Nephron progenitor cell (in vitro differentiated cells): ENCODE measurements at places on chromosomes 11 and 22.
A peak's percentile ranks its signal among the peaks of the same experiment; 100 is the strongest.

DNA sequence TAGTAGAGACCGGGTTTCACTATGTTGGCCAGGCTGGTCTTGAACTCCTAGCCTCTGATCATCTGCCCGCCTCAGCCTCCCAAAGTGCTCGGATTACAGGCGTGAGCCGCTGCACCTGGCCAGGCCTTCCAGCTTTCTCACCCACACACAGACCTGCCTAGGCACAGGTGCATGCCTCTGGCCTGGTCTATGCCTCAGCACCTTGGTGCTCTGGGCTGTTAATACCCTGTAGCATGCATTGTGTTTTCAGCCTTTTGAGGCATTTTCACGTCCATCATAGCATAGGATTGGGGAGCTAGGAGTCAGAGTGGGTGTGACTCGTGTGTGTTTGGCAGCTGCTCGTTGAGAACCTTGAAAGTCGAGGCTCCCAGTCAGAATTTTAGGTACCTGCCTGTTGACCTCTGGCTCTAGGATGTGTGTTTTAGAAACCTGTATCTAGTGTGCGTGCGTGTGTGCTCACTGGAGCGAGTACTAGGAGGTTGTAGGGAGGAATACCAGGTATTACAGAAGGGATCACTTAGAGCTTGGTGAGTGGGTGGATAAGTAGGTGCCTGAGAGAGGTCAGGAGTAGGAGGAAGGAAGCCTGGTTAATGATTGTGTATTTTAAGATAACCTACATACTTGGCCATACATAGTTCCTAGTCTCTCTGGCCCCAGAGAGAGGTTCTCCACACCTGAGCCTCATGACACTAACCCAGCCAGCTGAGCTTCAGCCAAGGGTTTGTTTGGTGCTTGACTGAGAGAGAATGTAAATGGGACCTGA is 20.0 kb downstream of the CRKL start:
- no peak for DNase-seq

DNA sequence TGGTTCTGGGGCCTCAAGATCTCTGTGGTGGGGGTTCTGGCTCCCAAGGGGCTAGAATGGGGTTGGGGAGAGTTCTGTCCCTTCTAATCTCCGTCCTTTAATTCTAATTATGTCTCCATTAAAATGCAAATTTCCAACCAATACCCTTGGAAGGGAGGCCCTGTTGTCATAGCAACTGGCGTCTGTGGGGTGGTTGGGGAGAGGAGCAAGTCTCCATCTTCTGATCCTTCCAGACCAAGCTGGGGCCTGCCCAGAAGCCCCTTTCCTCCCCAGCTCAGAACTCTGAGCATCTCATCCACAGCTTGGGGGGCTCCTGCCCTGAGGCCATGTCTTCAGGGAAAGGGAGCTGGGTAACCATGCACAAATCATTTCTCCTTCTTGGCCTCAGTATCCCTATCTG is 5.4 kb upstream of the RPS19BP1 start:
- no peak for DNase-seq

GRCh38 chr11:13448876-13449275 is 14.1 kb downstream of the BTBD10 start:
- no peak for DNase-seq

GRCh38 chr11:65182258-65183170 is 786 bp downstream of the CAPN1 start:
- DNase-seq: no peak

- DNase-seq: no peak
Measured at GRCh38 chr11:119918347-119918746, 189.3 kb upstream of the NECTIN1 start.

- DNase-seq: no peak
Measured at GRCh38 chr22:38042488-38042790, 14.8 kb upstream of the PICK1 start.

GRCh38 chr22:42317691-42318547 is 47.5 kb upstream of the TCF20 start:
- no peak for DNase-seq

DNA sequence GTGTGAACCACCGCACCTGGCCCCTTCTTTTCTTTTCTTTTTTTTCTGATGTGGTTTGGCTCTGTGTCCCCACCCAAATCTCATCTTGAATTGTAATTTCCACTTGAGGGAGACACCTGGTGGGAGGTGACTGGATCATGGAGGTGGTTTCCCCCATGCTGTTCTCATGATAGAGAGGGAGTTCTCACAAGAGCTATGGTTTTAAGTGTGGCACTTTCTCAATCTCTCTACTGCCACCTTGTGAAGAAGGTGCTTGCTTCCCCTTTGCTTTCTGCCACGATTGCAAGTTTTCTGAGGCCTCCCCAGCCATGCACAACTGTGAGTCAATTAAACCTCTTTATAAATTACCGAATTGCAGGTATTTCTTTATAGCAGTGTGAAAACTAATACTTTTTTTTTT is 4.9 kb upstream of the TCN2 start:
- DNase-seq: no peak

- DNase-seq: peak; percentile 58
Measured at GRCh38 chr11:47179655-47179991, 2.9 kb upstream of the ARFGAP2 start.

- DNase-seq: no peak
Measured at GRCh38 chr11:66867425-66868040, 10.7 kb downstream of the LRFN4 start.

DNA sequence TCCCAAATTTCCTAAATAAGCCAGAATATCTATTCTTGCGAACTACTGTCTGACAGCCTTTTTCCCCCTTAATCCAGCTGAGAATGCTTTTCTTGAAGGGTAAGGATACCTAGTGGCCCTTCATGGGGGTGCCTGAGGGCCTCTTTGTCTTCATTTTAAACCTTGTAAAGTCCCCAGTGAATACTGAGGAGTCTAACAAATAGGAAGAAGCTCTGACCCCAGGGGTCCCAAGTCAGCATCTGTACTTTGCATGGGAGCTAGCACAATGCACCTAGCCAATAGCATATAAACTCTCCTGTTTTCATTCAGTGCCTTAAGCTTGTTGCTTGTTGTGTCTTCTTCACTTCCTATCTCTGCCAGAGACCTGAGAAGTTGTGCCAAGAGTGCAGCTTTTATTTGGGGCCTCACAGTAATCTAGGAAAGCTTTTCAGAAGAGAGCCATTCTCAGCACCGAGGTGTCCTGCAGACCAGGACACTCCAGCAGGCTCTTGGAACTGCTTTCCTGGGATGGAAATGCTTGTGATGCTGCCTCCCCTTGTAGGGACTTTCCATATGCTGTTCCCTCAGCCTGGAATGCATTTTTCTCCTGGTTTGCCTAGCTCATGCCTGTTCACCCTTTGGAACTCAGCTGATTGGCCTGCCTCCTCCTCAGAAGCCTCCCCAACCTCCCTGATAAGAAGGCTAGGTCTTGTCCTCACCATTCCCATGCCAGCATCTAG is 37.2 kb downstream of the BMAL1 start:
- DNase-seq: no peak

DNA sequence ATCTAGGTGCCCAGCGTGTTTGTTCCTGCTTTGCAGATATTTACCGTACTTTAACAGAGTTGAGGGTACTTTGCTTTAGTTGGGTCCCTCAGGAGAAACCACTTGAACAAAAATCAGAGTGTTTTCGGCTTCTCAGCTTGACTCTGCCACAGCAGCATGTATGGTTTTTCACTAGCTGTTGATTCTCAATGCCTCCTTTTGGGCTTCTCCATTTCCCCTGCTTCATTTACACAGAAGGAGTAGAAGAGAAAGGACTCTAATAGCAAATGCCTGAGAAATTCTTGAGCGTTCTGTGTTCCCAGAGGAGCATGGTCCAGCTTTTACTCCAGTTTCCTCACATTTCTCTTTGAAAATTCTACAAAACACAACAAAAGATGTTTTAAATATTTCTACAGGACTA is 252.1 kb upstream of the CCDC179 start:
- no peak for DNase-seq

DNA sequence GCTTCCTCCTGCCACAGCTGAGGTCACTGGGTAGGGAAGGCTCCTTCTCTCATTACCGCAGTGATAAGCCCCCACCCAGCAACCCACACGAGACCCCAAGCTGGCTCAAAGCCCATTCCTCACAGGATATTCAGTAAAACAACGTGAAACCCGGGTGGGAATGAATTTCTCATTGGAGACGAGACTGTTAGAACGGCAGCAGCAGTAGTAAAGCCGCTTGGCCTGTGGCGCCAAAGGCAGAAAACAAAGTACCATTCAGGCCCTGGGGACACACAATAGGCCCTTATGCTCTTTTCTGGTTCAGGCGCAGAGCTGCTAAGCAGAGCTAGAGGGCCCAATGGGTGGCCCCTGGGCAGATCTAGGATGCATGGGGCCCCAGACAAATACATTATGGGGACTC is 45.3 kb downstream of the PC start:
- no peak for DNase-seq

DNA sequence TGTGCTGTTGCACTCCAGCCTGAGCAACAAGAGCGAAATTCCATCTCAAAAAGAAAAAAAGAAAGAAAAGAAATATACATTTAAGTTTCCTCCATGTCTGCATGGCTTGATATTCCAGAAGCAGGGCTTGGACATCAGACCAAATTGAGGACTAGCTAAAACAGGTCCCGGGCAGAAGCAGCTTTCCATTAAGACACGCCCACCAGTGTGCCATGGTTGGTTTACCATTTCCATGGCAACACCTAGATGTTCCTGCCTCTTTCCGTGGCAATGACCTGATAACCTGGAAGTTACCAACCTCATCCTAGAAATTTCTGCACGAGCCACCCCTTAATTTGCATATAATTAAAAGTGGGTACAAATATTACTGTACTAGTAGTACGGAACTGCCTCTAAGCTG is 111.3 kb downstream of the NAT10 start:
- DNase-seq: no peak
